Stimulated activated CD8-positive, alpha-beta memory T cell treated with anti-CD3 and anti-CD28 coated beads, Interleukin-2, amount 100 ng/mL, for 1 hour (primary cell): ENCODE measurements at places on chromosomes 1 and 21.

- no peak for DNase-seq
These were observed 1047.6 kb upstream of the ADGRL4 start for GRCh38 chr1:80054129-80054528.

GRCh38 chr1:229388897-229389580, 44.9 kb downstream of the ACTA1 start:
- no peak for DNase-seq

GRCh38 chr1:72230746-72231145, 51.6 kb downstream of the NEGR1 start:
- DNase-seq: no peak

GRCh38 chr1:17995480-17995879, 112.1 kb upstream of the IGSF21 start:
- no peak for DNase-seq

DNA sequence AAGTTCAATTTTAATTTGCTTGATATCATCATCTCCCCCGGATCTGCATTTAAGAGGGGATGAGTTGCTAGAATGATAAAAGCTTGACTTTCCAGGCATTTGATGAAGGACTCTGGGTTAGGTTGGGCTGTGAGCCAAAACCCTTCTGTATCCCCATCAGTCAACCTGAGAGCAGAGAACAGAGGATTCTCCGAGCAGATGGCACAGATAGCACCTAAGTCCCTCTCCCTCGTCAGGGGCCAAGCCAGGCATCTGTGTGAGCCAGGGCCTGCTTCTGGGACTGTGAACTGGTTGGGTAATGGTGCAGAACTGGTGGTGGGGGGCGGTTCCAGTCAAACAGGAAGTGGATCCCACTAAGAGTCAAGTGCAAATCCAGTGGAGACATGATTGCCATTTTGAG, 205.8 kb downstream of the TNR start:
- no peak for DNase-seq

DNA sequence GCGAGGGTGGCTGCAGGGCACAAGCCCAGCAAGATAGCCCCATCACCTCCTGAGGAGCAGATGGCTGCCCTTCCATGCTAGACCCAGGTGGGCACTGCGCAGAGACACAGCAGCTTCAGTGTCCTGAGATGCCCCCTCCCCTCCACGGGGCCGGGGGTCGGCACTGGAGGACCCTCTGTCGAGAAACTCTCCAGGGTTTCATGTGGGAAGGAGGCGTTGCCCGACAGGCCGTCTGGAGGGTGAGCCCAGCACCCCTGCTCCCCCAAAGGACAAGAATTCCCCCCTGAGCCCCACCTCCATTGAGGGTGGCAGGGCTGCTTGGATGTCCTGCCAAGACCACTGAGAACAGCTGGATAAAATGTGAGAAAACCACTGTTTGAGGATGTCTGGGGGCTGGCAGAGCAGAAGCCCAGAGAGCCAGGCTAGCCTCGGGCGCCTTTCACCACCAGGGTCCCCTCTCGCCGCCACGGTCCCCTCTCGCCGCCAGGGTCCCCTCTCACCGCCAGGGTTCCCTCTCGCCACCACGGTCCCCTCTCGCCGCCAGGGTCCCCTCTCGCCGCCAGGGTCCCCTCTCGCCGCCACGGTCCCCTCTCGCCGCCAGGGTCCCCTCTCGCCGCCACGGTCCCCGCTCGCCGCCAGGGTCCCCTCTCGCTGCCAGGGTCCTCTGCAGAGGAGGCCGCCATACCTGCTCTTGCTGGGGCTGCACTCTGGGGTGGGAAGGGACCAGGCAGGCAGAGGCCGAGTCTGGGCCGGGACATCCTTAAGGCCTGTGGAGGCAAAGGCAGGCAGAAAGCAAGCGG, 44.2 kb downstream of the SLC19A1 start:
- DNase-seq: no peak

DNA sequence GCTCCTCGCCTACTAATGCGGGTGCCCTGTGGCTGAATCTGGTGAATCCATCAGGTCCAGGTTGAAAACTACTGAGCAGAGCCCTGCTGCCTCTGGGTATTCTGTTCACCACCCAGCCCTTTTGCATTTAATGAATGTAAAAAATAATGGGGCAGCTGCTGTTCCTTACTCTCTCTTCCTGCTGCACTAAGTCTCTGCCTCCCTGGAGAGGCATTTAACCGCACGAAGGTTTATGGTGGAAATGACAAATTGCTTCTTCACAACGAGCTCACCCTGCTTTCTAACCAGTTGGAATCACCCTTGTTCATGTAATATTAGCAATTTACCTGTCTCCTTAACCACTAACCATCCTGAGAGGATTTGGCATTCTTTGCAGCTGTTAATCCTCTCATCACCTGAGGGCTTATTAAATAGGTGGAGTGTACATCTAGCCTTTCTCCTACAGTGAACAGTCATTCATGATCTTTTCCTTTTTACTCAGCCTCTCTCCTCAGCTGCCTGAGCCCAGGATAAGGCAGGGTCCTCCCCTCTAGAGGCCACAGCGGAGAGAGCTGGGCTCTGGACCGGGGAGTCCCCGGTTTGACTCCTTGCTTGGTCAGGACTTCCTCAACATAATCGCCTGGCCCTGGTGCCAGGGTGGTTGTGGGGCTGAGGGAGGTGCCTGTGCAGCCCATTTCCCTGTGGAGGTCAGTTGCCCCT, 97.6 kb downstream of the NOS1AP start:
- no peak for DNase-seq

- no peak for DNase-seq
These were observed 39.2 kb downstream of the EPHA2 start for GRCh38 chr1:16116625-16117024.

GRCh38 chr1:4749406-4749805, 95.0 kb downstream of the AJAP1 start:
- DNase-seq: no peak

DNA sequence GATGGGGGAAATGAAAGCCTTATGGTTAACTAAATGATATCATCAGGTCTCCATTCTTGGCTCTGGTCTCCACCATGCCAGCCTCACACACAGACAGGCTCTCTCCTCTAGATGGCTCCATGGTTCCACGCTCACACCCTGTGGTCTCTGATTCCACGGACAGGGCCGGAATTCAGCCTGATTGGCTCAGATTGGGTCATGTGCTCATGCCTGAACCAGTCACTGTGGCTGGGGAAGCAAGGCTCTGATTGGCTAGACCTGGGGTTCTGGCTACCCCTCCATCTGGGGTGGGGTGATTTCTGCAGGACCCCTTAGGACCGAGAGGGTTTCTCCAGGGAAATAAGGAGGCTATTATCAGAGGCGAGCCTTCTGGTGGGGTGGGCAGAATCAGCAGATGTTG, 277.0 kb downstream of the PTPRU start:
- no peak for DNase-seq

DNA sequence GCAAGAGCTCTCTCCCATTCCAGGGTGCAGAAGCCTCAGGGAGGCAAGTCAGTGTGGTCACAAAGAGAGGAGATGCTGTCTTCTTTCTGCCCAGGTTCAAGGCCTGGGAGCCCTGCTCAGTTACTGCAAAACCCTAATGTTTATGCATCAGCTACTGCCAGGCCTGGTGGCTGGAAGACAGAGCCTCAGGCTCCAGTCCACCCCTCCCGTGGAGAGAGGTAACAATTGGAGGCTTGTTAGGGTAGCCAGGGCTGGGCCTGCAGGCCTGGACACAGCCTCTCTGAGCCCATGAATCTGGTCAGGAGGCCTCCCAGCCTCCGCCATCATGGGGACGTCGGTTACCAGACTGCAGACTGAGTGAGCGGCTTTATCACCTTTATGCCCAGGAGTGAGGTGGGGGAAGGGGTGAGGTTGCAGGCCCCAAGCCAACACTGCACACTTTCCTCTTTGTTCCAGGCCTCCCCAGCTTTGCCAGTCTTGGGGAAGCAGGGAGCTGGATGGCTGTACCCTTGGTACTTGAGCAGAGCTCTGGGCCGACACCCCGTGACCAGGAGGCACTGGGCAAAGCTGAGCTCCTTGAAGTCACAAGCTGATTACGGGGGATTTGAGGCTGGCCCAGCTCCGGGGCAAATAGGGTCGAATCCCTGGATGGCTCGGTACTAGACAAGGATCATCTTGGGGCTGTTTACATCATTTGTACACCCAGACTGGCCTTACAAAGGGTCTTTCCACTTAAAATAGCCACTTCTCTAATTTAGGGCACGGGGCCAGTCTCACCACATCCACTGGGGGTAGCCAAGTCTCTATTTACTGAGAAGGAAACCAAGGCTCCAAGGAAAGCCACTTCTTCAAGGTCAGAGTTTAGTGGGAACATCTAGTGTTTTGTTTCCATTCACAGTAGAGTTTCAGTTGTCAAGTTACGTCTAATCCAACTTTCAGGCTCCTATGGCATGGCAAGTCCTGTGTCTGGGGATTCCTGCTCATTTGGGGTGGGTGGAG, 5.2 kb downstream of the SLC2A1 start:
- DNase-seq: no peak

DNA sequence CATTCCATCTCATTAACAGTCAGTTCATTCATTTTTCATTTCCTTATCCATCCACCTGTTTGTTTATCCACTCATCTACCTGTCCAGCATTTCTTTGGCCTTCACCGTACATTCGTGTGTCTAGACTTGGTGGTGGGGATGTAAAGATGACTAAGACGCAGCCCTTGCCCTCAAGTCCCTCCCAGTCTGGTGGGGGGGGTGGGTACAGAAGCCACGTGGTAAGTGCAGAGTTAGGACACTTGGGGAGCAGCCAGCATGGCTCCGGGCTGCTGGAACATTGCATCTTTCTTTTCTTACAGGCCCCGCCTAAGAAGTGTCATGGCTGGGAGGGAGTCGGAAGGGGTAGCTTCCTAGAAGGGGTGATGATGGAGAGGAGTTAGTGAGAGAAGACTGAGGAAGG, 17.2 kb downstream of the KIF26B start:
- no peak for DNase-seq

DNA sequence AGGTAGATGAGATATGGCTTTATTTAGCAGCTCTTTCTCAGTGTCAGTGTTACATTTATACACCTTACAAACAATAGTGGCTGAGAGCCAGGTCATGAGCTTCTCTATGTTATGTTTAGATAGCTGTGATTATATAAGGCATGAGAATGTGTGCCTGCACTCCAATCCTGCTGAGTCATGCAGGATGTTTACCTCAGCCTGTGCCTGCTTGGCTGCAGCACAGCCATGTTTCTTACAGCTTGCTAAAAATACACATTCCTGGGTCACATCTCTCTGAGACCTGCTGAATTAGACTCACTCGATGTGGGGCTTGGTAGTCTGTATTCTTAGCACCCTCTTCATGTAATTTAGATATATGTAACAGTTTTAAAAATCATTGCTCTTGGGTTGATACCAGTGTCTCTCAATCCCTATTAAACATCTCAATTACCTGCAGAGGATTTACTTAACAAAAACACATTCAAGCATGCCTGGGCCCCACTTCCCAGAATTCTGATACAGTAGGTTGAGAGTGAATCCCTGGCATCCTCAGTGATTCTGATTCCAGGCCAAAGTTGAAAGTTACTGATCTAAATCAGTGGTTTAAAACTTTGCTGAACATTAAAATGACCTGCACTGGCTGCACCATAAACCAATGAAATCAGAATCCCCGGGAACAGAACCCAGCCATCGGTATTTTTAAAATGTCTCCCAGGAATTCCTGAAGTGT, 107.5 kb downstream of the GDAP2 start:
- DNase-seq: no peak

- DNase-seq: no peak
These were observed 1.6 kb upstream of the PANK4 start for GRCh38 chr1:2528016-2528415.

DNA sequence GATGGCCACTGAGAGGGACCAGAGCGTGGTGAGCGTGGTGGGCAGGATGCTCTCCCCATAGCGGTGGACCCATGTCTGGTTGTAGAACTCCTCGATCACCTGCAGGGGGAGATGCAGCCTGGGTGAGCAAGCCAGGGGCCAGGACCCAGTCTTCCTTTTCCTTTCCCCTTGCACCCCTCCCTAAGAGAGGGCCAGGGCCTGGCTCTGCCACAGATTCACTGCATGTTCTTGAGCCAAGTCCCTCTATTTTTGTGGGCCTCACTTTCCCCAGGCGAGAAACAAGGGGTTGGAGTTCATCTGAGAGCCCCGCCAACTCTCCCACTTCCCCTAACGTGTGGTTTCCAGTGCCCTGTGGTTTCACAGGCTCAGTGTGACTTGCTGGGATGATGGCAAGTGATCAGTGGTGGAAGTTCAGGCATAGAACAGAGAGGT, 27.5 kb downstream of the SLC2A1 start:
- no peak for DNase-seq

DNA sequence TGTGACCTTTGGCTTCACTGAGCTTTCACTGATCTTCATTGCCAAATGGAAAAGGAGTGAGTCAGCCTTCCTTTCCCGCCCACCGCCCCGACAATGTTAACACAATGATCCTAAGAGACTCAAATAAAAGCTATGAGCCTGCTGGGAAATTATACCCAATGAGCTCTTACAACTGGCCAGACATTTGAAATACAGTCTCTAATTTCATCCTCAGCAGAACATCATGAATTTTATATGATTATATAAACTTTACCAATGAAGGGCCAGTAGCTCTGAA, 252.5 kb downstream of the SIPA1L2 start:
- DNase-seq: no peak

DNA sequence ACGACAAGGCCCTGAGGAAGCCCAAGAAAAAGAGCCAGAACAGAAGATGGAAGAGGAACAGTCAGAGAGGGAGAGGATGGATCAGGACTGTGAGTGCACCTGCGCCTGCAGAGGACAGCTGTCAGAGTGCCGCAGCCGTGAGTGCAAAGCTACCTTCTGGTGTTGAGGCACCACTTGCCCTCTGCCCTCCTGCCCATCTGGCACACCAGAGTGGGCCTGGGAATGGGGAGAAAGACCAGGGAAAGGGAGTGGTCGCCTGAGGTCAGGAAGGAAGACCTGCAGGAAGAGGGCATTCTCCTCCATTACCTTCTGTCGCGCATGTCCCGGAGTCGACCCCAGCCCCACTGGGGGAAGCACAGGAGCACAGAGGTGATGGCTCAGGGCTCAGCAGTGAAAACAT, 26.2 kb downstream of the VASH2 start:
- no peak for DNase-seq

DNA sequence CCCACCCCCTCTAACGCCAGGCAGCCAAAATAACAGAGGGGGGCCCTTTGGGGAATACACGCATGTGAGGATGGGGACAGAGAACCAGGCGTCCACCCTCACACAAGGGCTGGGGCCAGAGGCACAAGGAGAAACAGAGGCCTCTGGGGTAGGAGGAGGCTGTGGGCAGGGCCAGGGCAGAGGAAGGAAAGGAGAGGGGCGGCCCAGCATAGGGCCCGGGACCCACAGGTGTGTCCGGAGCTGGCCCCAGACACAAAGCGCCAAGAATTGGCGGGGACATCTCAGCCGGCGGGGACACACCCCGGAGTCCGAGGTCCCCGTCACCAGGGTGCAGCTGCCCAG, 6.7 kb downstream of the PLEKHG5 start:
- no peak for DNase-seq

DNA sequence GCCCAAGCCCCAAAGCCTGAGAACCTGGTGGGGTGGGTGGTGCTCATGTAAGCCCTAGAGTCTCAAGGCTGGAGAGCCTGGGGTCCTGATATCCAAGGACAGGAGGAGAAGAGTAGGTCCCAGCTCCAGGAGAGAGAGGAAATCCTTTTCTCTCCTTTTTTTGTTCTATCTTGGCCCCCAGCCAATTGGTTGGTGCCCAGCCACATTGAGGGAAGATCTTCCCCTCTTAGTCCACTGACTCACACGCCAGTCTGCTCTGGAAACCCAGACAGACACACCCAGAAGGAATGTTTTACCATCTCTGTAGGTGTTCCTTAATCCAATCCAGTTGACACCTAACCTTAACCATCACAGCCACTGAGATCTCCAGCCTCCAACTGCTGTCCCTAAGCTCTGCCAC, 16.2 kb upstream of the LIN9 start:
- no peak for DNase-seq

GRCh38 chr1:32886828-32887414, 630 bp downstream of the HPCA start:
- DNase-seq: no peak

- no peak for DNase-seq
These were observed 159.7 kb upstream of the BEND5 start for GRCh38 chr1:48936436-48936835.
